Kidney epithelial cell (primary cell): ENCODE measurements at places on chromosomes 2 and 18. TPM values are rescaled to one million over a fixed set of nuclear protein-coding genes. Genes with fewer than 3 reads are reported as not detected.

SIX2 gene
- 0.27 and 0.96 TPM in 2 replicates for total RNA-seq

ZEB2 gene
- total RNA-seq = 14.7 and 15.7 TPM in 2 replicates

CROCC2 gene
- not detected in 2 replicates for total RNA-seq

BMP10 gene
- not detected in 2 replicates for total RNA-seq

ATP8B1 gene
- total RNA-seq = 13.1 and 14.7 TPM in 2 replicates

PID1 gene
- 0.21 and 3.3 TPM in 2 replicates for total RNA-seq

SKOR2 gene
- not detected in 2 replicates for total RNA-seq

SPAG16 gene
- 13.7 and 16.1 TPM in 2 replicates for total RNA-seq

ECEL1 gene
- total RNA-seq = 2.2 and 2.3 TPM in 2 replicates

GMPPA gene
- total RNA-seq = 34.1 and 45.0 TPM in 2 replicates

HAAO gene
- 1.5 and 2.8 TPM in 2 replicates for total RNA-seq

ZNF24 gene
- 39.4 and 40.7 TPM in 2 replicates for total RNA-seq

DAW1 gene
- total RNA-seq = not detected in 2 replicates

CNDP1 gene
- not detected in 2 replicates for total RNA-seq

UGT1A6 gene
- 0.13 and 0.27 TPM in 2 replicates for total RNA-seq

ALPG gene
- total RNA-seq = not detected in 2 replicates

FSIP2 gene
- total RNA-seq = 0.75 and 0.96 TPM in 2 replicates

RAB6C gene
- total RNA-seq = 0.04 and 0.34 TPM in 2 replicates

CDH2 gene
- total RNA-seq = 190 and 196 TPM in 2 replicates

CAPN14 gene
- total RNA-seq = 0.58 and 1.4 TPM in 2 replicates

GREB1L gene
- total RNA-seq = 1.5 and 1.8 TPM in 2 replicates

TBC1D8 gene
- 16.8 and 17.3 TPM in 2 replicates for total RNA-seq

HOXD1 gene
- total RNA-seq = 9.8 and 11.1 TPM in 2 replicates

AQP12A gene
- not detected in 2 replicates for total RNA-seq

IL1R1 gene
- total RNA-seq = 8.7 and 12.9 TPM in 2 replicates

CELF4 gene
- 0.34 TPM in 1 of 2 replicates, not detected in the other for total RNA-seq

WDPCP gene
- 3.3 and 3.6 TPM in 2 replicates for total RNA-seq

DYSF gene
- total RNA-seq = 42.8 and 49.0 TPM in 2 replicates

LRRC30 gene
- total RNA-seq = not detected in 2 replicates

VWA3B gene
- not detected in 2 replicates for total RNA-seq

HOXD13 gene
- not detected in 2 replicates for total RNA-seq

MTERF4 gene
- total RNA-seq = 33.3 and 41.9 TPM in 2 replicates

ELOA2 gene
- not detected in 2 replicates for total RNA-seq

ABCB11 gene
- total RNA-seq = not detected in 2 replicates

REEP1 gene
- total RNA-seq = 0.48 and 1.3 TPM in 2 replicates

NOSTRIN gene
- total RNA-seq = 0.42 and 0.89 TPM in 2 replicates

CDKL4 gene
- total RNA-seq = 1.2 TPM in 1 of 2 replicates, not detected in the other

UBXN4 gene
- total RNA-seq = 61.9 and 67.9 TPM in 2 replicates

CREG2 gene
- 0.07 and 0.17 TPM in 2 replicates for total RNA-seq

UBE2F gene
- total RNA-seq = 62.3 and 116 TPM in 2 replicates

MC2R gene
- total RNA-seq = not detected in 2 replicates

GPATCH11 gene
- total RNA-seq = 4.4 and 6.1 TPM in 2 replicates

LOXHD1 gene
- 0.08 and 0.14 TPM in 2 replicates for total RNA-seq

SLC19A3 gene
- 0.07 and 0.25 TPM in 2 replicates for total RNA-seq

KLHL29 gene
- 11.6 and 12.4 TPM in 2 replicates for total RNA-seq

PAX8 gene
- 118 and 142 TPM in 2 replicates for total RNA-seq

SETBP1 gene
- 2.9 and 3.4 TPM in 2 replicates for total RNA-seq
